ENCODE measurements at places on chromosomes 7 and 10.
A peak's percentile ranks its signal among the peaks of the same experiment; 100 is the strongest.

DNA sequence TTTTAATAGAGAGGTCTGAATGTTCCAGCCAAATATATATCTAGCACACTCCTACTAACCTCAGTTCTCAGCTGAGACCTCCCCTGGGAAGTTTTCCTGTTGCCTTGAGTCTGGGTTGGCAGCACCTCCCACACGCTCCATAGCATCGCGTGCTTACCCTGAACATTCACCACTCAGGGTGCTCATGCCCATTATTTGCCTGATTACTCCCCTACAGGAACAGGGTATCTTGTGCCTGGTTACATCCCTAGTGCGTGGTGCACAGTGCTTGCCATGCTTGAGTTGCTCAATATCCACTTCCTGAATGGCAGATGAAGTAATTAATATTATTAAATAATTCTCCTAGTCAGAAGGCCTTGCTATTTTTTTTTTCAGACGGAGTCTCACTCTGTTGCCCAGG, 269.9 kb upstream of the IMMP2L start:
- no peak for DNase-seq

DNA sequence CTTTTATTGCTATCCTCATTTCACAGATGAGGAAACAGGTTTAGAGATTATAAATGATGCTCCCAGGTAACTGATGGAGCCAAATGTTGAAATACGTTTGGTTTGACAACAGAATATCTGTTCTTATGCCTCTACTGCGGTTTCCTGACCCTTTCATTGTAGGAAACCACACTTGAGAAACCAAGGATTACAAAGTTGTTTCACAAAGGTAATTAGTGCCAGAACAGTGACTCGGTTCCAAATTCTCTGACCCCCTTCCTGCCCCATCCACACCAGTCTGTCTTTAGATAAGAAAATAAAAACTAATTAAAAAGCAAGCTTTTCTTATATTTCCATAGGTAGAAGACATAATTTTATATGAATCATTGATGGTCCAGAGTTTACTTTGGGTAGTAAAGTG, 393.7 kb upstream of the MBL2 start:
- no peak for DNase-seq

- DNase-seq = no peak
Observed at GRCh38 chr7:7202375-7202720, 20.0 kb downstream of the C1GALT1 start.

DNA sequence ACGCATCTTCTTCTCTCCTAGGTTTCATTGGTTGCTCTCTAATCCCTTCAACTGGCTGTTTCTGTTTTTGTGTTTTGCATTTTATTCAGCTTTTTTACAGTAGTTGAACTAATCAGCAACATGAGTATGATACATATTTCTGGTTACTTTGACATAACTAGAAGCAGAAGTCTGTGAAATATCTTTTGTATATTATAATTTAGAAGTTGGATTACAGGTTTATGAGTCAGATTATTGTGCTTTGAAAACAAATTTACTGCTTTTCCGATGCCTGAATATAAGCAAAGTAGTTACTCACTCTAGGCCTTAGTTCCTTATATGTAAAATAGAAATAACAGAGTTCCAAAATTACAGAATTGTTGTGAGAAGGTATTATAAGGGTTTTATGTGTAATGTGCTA, 96.2 kb upstream of the MEOX2 start:
- no peak for DNase-seq

DNA sequence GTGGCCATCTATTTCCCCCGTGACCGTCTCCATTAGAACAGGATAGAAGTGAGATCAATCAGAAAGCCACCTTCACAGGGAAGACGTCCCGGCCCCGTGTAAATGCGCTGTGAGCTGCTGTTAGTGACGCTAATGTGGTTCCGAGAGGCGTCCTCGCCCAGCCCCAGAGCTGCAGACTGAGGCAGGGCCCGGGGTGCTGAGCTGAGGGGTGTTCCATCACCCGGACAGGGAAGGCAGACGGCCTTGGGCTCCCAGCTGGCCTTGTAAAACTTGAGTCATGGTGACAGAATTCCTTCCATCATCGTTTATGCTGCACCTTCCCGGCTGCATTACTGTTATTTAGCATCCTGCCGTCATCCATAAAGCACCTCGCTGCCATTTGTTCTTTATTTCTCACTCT, 195.3 kb upstream of the CTBP2 start:
- no peak for DNase-seq

DNA sequence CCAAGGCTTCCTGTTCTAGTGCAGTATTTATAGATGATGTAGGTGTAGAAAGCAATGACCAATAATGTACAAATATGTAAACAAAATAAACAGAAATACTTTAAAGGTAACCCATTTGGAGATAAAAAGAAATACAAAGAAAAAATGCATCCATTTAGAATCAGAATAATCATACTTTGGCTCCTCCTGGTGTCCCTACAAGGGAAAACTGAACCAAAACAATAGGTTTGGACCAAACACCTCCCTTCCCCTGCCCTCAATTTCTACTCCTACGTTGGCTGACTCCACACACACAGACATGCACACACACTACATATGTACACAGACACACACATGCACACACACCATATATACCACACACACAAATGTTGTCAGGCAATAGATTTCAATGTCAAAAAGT, 36.0 kb downstream of the C10orf143 start:
- DNase-seq = no peak

DNA sequence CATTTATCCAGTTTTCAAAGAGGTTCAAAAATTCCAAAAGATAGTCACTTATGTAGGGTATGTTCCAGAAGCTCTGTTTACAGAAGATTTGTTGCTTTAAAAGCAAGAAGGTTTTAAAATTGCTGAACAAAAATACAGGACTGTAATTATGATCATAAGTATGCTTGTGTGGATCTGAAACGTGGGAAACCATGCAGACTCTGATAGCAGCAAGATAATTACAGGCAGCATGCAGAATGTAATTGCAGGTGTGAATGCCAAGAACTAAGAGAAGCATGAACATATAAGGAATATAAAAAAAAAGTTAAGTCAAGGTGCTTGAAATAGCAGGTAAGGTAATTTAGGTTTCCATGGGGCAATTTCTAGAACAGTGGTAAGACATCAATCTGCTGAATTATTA, 405.7 kb downstream of the ARL4A start:
- no peak for DNase-seq

- no peak for DNase-seq
Observed at GRCh38 chr7:44144968-44145478, 3.9 kb upstream of the MYL7 start.

DNA sequence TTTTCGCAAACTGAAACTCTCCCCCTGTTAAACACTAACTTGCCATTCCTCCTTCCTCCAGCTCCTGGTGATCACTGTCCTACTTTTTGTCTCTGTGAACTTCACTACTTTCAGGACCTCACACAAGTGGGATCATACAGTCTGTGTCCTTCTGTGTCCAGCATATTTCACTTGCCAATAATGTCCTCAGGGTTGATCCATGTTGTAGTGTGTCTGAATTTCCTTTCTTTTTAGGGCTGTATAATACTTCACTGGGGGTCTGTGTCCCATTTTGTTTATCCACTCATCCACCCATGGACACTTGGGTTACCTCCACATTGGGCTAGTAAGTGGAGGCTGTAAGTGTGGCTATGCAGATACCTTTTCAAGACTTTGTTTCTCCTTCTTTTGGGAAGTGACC, 42.7 kb upstream of the GJD4 start:
- no peak for DNase-seq

- DNase-seq = no peak
Observed at GRCh38 chr7:68009716-68010115, 1013.1 kb downstream of the TYW1 start.

- DNase-seq = peak; percentile 8
Observed at GRCh38 chr7:21767300-21767900, 178.3 kb downstream of the CDCA7L start.

GRCh38 chr7:29350351-29350750, 155.8 kb downstream of the CHN2 start:
- no peak for DNase-seq

DNA sequence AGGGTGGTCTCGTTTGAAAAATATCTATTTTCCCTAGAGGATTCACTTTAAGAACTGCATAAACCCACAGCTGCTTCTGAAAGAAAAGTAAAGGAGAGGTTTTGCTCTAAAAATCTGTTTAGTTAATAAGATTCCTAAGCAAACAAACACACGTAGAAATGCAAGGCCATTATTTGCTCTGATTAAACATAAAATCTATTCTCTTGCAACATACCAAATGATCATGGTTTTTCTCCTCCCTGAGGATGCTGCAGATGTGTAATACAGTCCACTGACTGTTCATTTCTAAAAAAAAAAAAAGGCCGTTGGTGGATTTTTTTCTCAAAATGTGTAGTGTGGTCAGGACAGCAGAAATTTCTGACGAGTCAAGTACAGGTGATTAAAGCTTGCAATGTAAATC, 98.6 kb downstream of the BUB3 start:
- no peak for DNase-seq

- DNase-seq = no peak
Observed at GRCh38 chr10:61325223-61325960, 127.8 kb downstream of the TMEM26 start.

GRCh38 chr7:42186151-42186550, 50.9 kb downstream of the GLI3 start:
- no peak for DNase-seq

DNA sequence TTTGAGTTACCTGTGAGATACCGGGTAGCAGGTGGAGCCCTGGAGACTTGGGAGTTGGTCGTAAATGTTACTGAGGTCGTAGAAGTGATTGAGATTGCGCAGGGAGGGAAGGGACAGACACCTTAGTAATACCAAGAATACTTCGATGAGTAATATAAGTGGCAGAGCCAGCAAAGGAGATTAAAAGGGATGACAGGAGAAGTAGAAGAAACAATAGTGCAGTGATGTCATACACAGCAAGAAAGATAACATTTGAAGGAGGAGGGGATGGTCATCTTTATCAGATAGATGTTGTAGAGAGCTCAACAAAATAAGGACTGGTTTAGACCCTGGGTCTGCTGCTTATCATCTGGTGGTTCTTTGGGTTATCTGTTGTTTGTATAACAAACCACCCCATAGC, 5.0 kb downstream of the BCCIP start:
- no peak for DNase-seq

- DNase-seq = no peak
Observed at GRCh38 chr7:38330861-38331621, 57.6 kb upstream of the TARP start.

- no peak for DNase-seq
Observed at GRCh38 chr10:113037218-113037617, 87.2 kb downstream of the TCF7L2 start.

DNA sequence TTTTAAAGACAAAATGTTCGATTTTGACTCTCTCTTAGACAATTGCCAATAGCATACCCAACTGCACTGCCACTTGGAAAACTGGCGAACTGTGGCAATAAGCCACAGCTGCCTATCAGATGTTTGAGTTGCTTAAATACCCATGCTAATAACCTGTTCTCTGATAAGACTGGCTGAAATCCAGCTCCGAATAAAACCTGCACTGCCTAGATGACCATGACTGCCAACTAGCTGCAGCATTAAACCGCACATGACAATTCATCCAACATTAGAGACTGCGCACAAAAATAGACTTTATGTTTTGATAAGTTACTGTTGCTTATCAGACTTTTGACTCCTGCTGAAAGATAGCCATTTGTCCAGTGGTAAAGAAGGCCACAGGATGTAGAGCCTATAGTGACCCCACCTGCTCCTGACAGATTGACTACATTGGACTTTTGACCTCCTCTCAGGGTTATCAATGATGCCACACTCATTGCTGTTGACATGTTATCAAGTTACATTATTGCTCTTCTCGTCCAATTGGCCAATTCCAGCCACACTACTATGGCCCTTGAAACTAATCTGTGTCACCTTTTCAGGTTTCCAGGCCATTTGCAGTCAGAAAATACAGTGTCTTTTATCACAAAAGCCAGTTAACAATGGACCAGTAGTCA, 299.0 kb downstream of the HGF start:
- no peak for DNase-seq

DNA sequence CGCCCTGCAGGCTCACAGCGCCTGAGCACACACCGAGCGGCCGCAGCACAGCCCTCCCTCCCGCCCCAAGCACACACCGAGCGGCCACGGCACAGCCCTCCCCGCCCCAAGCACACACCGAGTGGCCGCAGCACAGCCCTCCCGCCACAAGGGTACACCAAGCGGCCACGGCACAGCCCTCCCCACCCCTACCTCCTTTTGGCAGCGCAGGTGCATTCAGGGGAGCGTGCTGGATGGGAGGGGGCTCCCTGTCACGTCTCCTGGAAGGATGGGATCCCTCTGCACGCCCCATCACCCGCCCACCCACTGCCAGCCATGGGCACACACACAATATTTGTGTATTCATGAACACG, 482.6 kb downstream of the DNAJB6 start:
- no peak for DNase-seq

DNA sequence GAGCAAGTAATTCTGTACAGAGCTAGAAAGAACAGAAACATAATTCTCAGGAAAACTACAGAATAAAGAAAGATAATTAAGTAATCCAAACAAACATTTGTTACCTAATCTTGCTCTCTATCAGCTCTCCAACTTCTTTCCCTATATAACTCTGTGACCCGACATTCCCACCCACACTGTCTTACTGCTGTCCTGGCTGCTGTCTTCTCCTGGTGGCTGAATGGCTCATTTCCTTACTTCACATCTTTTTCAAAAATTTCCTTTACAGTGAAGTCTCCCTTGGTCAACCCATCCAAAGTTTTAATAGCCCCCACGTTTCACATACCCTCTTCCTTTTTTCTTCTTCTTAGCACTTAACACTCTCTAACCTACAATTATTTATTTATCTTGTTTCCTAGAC, 64.0 kb downstream of the HYCC1 start:
- DNase-seq = no peak

GRCh38 chr7:92303761-92304160, 58.0 kb downstream of the ANKIB1 start:
- DNase-seq = no peak

DNA sequence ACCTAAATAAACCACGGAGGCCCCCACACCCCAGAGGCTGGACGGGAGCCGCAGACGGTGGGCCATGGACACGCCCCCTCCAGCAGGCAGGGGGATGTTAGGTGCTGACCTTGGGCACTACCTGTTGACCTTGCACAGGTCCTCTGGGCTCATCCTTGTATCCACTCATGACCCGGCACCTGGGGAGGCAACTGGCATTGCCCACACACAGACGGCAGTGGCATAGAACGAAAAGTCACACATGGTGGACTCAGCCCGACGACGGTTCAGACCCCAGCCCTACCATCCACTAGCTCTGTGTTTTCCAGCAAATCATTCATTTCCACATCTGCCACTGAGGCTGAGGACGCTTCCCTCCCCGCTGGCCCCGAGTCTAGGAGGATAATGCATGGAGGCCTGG, 247.7 kb upstream of the PPP2R2D start:
- no peak for DNase-seq

- DNase-seq = peak; percentile 34
Observed at GRCh38 chr7:80135309-80136104, 876 bp downstream of the GNAI1 start.

DNA sequence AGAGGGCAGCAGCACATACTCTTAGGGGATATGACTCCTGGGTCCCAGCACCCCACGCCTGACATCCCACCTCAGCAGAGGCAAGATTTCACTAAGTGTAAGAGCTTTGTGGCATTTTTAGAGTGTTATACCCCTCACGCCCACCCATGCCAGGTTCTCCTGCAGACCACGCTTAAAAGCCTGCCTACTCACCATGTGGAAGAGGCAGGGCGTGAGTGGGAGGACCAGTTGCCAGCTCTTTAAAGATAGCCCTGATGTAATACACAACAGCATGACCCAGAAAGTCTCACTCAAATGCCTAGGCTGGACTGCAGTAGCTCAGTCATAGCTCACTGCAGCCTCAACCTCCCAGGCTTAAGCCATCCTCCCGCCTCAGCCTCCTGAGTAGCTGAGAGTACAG, 44.4 kb upstream of the CELF2 start:
- no peak for DNase-seq

GRCh38 chr7:22174574-22174953, 182.4 kb downstream of the RAPGEF5 start:
- no peak for DNase-seq
